ENCODE measurements at places on chromosomes 16 and 17.

DNA sequence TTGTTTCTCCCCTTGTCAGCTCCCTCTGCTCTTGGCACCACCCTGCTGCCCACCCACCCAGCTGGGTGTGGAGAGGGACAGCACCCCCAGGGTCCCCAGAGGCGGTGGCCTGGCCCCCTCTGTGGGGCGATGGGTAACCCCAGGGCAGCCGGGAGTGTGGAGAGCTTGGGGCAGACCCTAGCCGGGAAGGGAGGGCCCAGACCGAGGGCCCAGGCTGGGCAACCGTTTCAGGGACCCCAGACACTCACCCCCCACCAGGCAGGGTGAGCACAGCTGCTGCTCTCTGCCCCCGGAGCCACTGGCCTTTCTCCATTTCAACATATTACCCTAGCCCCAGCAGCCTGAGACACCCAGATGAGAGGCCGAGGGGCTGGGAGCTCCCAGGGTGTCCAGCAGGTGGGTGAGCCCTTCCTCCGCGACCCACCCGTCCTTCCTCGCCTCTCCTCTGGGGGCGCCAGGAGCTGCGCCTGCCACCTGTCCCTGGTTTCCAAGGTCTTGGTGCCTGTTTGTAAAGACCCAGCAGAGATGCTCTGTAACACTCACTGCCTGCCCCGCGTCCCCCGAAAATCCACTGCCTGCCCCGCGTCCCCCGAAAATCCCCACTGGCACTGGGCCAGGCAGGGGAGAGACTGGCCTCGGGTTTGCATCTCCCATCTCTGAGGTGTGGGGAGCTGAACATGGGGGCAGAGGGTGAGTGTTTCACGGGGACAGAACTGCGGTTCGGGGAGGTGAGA, 45.4 kb downstream of the BAHCC1 start:
- DNase-seq, result no peak

DNA sequence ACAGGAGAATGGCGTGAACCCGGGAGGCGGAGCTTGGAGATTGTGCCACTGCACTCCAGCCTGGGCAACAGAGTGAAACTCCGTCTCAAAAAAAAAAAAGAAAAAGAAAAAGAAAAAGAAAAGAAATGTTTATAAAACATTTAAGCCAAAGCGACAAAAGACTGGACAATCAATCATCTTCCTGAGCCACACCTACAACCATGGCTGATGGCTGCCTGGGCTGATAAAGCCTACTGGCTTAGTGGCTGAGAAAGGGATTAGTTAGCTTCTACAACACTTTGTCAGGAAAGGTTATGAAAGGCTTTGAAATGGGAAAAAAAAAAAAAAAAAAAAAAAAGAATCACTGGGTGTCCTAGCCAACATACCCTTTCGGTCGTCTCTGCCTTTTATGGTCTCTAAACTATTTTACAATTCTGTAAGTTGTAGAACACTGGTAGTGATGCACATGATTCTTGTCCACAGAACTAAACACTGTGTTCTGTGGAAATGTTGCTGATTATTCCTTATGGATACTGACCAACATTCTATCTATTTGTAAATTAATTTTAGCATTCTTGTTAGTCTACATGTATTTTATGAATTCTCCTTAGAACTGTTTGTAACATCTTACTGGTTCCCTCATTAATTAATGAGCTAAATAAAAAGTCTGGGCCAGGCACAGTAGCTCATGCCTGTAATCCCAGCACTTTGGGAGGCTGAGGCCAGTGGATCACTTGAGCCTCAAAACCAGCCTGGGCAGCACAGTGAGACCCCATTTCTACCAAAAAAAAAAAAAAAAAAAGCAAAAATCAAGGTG, 45.5 kb downstream of the ZZEF1 start:
- DNase-seq, result no peak

DNA sequence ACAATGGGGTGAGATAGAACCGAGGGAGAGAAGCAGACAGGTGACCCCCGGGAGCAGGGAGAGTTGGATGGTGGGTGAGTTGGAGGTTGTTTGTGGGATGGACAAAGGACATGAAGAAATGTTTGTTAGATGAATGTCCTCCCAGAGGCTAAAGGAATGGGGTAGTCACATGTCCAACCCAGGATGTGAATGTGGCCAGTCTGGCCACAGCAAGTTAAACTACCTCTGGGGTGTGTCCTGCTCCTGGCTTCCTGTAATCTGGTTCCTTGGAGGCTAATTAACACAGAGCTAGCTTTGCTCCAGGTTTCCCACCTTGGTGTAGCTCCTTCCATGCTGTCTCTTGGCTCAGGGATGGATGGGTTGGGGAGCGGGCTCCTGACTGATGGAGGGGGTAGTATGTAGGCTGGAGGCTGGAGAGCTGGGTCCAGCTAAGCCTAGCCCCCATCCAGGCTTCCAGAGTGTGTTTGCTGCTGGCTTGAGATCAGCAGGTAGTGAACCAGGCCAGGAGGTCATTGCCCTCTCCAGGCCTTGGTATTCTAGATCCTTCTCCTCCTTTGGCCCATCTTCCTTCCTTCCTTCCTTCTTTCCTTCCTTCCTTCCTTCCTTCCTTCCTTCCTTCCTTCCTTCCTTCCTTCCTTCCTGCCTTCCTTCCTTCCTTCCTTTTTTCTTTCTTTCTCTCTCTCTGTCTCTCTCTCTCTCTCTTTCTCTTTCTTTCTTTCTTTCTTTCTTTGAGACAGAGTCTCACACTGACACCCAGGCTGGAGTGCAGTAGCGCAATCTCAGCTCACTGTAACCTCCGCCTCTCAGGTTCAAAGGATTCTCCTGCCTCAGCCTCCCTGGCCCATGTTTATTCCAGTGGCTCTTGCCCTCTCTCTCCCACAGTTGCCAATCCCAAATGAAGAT, 28.0 kb upstream of the UBE2G1 start:
- no peak for DNase-seq

GRCh38 chr17:36602030-36602748, 806 bp downstream of the MRM1 start:
- DNase-seq, result no peak

- DNase-seq, result no peak
These were observed 45.4 kb downstream of the CDH1 start for GRCh38 chr16:68782198-68783174.

DNA sequence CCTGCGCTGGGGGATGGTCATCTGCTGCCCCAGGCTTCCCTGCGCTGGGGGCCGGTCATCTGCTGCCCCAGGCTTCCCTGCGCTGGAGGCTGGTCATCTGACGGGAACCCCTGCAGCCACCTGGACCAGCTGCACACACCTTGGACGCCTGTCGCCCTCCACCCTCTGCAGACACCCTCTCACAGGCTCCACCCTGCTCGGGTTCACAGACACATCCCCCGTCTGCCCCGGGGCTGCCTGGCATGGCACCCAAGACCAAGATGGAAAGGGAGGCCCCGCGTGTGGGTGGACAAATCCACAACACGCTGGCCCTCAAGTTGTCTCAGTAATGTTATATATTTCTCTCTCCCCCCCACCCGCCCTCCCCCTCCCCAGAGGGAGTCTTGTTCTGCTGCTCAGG, 89.6 kb downstream of the ANKRD11 start:
- no peak for DNase-seq

DNA sequence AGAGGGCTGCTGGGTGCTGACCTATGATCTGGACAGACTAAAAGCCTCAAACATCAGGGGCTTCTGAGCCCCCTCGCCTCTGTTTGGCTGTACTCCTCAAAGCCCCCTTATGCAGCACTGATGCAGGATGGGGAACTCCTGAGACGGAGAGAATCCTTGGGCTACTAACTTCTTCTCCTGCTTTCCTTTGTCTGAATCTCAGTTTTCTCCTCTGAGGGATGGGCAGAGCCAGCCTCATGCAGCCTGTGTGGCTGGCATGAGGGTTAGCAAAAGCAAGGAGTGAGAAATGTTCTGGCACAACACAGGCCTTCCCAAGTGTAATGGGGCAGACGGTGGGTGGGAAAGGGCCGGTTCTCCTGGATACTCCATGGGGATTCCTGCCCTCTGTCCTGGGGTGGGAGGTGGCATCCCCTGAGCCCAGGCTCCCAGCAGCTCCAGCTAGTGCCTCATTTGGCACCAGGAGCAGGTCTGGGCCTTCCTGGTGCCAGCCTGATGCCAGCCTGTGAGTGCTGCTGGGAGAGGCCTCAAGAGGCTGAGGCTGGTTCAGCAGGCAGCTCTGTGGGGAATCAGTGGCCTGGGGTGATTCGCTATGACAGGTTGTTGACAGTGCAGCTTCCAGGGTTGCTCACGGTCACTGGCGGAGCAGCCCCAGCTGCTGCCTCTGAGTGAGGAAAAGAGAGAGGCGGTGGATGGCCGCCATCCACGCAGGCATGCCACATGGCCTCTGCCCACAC, 4.0 kb upstream of the BRD7 start:
- no peak for DNase-seq

GRCh38 chr16:2828876-2829430, 1.1 kb upstream of the ZG16B start:
- no peak for DNase-seq

DNA sequence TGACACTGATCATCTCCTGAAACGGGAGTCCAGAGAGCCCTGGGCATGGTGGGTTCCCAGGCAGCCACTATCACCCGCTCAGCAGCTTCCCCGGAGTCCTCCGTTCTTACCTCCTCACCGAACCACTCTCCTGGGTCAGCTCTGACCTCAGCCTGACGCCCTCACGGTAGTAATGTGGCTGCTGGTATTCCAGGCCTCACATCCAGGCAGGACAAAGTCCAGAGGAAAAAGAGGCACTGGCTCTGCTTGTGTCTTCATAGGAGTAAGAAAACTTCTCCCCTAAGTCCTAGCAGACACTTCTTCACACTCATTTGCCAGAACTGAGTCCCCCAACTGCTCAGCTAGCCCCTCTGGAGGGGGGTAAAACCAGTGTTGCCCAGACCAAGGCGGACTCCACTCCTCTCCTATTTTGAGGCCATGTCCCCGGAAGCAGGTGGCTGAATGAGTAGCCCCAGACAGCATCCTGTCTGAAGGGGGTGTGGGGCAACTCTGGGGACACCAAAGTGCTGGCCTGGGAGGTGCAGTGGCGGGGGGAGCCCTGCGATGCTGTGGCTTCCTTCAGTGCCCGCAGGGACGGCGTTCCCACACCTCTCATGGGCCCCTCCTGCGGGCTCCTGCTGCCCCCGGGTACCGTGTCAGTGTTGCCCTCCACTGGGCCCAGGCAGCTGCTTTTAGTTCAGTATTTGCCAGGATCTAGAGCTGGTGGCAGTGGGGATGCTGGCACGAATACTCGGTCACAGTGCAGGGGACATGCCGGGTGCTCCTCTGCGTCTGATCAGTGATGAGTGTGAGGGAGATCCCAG, 5.4 kb downstream of the FSCN2 start:
- DNase-seq, result no peak

DNA sequence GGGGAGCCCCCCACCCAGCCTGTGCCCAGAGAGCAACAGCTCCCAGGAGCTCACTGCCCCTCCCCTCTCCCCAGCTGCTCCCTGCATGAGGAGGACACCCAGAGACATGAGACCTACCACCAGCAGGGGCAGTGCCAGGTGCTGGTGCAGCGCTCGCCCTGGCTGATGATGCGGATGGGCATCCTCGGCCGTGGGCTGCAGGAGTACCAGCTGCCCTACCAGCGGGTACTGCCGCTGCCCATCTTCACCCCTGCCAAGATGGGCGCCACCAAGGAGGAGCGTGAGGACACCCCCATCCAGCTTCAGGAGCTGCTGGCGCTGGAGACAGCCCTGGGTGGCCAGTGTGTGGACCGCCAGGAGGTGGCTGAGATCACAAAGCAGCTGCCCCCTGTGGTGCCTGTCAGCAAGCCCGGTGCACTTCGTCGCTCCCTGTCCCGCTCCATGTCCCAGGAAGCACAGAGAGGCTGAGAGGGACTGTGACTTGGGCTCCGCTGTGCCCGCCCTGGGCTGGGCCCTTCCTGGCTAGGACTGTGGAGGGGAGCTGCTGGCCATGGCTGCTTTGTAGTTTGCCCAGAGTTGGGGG, 584 bp downstream of the TCAP start:
- DNase-seq, result no peak

DNA sequence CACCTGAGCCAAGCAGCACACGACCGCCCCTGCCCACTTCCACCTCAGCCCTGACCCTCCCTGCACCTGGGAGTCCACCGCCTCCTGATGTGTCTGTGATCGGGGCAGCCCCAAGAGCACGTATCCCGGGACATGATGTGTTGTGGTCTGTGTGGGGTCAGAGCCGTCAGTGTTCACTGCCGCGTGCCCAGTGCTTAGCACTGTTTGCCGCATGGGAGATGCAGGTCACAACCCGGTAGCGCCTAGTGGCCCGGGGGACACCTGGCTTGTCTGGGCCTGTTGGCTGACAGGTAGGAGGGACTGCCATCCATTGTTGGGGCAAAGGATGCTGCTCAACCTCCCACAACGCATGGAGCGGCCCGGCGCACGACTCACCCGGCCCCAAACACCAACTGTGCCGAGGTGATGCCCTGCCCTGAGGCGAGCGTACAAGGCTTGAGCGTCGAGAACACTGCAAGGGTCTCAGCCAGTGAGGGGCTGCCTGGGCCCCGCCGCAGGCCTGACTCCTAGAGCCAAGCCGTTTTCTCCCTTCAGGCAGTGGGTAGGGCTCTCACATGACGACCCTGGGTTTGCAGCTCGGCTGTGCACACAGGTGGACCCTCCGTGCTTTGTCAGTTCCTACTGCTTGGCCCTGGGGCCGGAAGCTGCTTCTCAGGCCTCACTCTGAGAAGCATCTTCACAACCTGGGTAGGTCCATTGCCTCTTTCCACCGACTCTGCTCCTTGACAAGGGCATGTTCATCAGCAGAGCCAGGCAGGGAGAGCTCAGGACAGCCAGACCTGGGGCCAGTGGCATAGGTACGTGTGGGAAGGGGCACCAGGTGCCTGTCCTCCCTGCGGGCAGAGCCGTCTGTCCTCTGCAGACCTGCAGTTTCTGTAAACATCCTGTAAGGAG, 5.9 kb upstream of the C16orf95 start:
- no peak for DNase-seq

GRCh38 chr17:8341456-8341855, 1.8 kb downstream of the ODF4 start:
- no peak for DNase-seq

DNA sequence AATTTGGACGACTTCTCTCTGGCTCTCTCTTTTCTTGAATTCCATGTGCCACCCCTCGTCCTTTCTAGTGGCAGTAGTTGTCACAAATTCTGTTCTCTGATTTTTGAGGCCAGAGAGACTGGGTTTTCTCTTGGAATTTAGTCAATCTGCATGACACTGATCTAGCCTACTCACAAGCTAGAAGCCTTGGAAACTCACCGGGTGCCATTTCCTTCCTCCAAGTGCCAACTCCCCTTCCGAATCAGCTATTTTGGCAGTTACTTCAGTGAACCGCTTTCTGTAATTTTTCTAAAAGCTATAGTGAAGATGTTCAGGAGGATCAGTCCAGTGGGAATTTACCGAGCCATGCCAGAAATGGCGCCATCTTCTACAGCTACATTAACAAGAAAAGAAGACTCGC, 228.9 kb downstream of the PMP22 start:
- DNase-seq, result no peak

- no peak for DNase-seq
These were observed at the start of gene P2RX5 for GRCh38 chr17:3695723-3696411. TSS of gene P2RX5 (minus strand) at chr17:3696155. CDS start at chr17:3696005, 150 bp downstream.

- no peak for DNase-seq
These were observed 26.9 kb upstream of the XYLT1 start for GRCh38 chr16:17497648-17498047.

Measured in GOT3 (cell line).